Stimulated activated CD8-positive, alpha-beta memory T cell treated with anti-CD3 and anti-CD28 coated beads, Interleukin-7, amount 100 ng/mL, for 24 hours (primary cell): ENCODE measurements at places on chromosomes 1 and 21.

- DNase-seq: no peak
Observed at GRCh38 chr1:93864175-93864574, 14.8 kb downstream of the DNTTIP2 start.

DNA sequence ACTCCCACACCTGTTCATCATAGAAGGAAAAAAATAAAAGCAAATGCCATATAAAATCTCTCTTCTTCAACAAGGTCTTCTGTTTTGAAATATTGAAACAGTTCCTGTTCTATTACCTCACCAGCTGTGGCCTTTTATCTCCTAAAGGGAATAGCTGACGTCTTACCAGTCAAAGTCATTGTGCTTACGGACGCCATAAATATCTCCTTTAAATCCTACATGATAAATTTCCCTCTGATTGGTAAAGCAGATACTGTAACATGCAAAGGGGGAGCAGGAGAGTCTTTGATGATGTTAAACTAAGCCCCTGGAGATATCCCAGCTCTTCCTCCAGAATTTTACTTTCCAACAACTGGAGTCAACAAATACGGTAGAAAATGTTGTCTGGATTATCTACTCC, 168.4 kb downstream of the ZC3H11B start:
- no peak for DNase-seq

DNA sequence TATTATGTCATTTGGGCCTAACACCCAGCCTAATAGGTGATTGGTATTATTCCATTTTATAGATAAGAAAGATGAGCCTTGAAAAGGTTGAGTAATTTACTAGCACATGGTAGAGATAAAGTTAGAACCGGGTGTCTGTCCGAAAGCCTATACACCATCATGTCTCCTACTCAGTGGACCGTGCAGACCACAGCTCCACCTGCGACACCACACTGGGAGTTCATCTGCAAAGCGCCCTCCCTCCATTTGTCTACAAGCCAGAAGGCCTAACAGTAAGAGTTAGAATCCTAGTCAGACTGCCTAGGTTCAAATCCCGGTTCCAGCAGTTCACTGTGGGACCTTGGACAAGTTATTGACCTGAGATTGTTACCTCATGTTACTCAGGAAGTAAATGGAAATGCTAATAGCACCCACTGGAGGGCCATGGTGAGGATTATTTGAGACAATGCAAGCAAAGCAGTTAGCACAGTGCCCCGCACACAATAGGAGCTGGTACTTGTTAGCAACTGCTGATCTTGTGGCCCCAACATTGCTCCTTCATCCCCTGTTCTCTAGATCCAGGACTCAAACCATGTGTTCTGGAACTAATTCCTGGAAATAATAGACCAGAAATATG, 20.5 kb downstream of the ARMH1 start:
- no peak for DNase-seq

- no peak for DNase-seq
Observed at GRCh38 chr21:45264146-45264911, 23.4 kb downstream of the POFUT2 start.

GRCh38 chr1:182410138-182410537, 9.7 kb upstream of the TEDDM1 start:
- DNase-seq: no peak
